ENCODE measurements at places on chromosomes 3 and 15.

DNA sequence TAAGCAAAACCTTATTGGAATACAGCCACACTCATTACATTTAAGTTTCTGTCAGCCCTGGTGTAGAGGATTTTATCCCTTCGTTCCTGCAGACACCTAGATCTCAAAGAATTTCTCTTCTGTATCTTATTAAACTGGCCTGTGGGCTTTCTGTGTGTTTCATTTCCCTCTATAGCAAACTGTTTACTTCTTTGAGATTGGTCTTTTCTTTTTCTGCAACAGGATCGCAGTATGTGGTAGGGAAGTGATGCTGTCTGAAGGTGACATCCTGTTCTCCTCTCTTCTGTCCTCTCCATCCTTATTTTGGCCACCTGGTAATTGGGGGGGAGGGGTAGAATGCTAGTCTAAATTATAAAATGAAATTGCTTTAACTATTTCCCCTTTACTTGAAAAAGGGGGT, 25.5 kb downstream of the ATP1B3 start:
- no peak for DNase-seq

- DNase-seq = no peak
Observed at GRCh38 chr3:46239952-46240351, 2.3 kb upstream of the CCR3 start.

- no peak for DNase-seq
Observed at GRCh38 chr3:44883999-44884431, 9.6 kb downstream of the TGM4 start.

GRCh38 chr3:144810160-144810559, 838.5 kb downstream of the DIPK2A start:
- no peak for DNase-seq

- no peak for DNase-seq
Observed at GRCh38 chr3:61901496-61901895, 340.1 kb downstream of the PTPRG start.

DNA sequence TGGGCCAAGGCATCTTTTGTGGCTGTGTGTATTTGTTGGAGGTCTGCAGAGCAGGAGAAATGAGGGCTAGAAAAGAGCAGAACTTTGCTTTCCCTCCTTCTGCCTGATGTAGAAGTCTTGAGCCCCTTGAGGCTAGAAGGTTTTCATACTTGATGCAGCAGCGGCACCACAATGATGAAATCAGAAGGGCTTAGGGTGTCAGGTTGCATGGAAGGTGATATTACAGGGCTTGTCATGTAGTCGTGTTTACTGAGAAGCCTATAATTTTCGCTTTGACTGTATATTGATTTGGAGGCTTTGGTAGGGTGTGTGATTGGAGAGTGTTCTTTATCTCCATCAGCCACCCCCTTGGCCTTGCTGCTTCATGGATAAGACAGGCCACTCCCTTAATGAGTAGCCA, 339.8 kb downstream of the THSD4 start:
- DNase-seq = no peak

DNA sequence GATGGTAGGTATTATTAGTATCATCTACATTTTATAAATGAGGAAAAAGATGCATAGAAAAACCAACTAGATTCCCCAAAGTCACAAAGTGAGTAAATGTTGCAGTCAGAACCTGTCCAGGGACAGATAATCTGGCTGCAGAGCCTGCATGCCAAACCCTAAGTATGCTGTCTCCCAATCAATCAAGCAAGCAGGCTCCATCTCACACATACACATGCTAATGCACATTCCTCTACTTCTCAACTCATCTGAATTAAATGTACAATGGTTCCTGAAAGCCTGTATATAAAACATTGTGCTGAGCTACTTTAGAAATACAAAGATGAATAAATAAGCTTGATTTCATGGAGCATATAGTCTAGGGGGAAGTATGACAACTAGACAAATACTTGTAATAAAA, 101.0 kb downstream of the CBLB start:
- no peak for DNase-seq

GRCh38 chr3:149638228-149639092, 19.4 kb downstream of the WWTR1 start:
- DNase-seq = no peak

DNA sequence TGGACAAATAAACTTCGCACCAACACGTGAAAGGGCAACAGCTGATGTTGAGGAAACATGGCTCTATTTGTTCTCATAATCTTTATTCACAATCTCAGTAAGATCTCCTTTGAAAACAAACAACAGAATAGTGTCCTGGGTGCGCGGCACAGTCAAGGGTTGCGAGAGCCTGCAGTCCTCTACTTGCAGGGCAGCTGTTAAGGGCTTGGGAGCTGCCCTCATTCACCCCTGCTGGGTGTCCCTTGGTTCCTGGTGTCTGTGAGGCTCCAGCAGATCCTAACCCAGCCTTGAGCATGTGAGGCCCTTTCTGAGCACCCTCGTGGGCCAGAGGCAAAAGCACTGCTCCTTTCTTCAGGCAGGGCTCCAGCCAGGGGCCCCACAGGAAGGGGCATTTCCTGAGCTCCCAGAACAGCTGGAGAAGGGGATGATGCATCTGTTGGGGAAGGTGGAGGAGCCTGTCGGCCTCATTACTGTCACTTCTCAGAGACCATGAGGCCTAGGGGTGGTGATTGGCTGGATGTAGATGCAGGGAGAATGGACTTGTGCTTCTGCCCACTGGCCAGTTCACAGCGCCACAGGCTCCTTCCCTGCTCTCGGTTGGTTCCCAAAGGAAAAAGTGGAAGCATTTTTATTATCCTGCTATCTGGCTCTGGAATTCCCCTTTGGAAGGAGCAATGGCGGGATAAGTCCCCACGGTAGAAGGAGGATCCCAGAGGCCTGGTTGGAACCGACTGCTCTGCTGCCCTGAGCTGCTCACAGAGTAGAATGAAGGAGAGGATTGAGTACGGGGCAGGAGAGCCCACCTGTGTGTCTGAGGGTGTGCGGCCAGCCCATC, 51.9 kb upstream of the KLF13 start:
- no peak for DNase-seq

DNA sequence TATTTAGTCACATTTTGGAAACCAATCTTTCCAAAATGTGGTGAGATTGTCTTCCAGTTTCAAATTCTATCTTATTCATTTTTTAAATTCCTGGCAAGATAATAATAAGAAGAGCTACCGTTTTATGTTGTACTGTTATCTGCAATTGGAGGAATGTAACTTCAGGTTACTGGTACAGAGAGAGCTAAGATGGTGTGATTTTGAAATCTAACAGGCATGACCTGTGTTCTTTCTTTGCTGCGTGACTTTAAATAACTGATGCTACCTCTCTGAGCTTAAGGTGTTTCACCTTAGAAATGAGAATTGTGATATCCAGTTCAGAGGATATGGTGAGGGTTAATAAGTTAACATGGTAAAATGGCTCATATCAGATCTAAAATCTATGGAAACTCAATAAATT, 21.7 kb downstream of the CADM2 start:
- no peak for DNase-seq

- DNase-seq = no peak
Observed at GRCh38 chr3:41907330-41908073, 54.4 kb downstream of the ULK4 start.

- DNase-seq = no peak
Observed at GRCh38 chr3:46910166-46910760, 32.7 kb downstream of the PTH1R start.

Data from stimulated activated CD8-positive, alpha-beta memory T cell treated with anti-CD3 and anti-CD28 coated beads, Interleukin-15, amount 100 ng/mL, for 48 hours (primary cell).